Suppressor macrophage treated with lipopolysaccharide for 1 hour (primary cell): ENCODE measurements at places on chromosomes 2 and 18.

DNA sequence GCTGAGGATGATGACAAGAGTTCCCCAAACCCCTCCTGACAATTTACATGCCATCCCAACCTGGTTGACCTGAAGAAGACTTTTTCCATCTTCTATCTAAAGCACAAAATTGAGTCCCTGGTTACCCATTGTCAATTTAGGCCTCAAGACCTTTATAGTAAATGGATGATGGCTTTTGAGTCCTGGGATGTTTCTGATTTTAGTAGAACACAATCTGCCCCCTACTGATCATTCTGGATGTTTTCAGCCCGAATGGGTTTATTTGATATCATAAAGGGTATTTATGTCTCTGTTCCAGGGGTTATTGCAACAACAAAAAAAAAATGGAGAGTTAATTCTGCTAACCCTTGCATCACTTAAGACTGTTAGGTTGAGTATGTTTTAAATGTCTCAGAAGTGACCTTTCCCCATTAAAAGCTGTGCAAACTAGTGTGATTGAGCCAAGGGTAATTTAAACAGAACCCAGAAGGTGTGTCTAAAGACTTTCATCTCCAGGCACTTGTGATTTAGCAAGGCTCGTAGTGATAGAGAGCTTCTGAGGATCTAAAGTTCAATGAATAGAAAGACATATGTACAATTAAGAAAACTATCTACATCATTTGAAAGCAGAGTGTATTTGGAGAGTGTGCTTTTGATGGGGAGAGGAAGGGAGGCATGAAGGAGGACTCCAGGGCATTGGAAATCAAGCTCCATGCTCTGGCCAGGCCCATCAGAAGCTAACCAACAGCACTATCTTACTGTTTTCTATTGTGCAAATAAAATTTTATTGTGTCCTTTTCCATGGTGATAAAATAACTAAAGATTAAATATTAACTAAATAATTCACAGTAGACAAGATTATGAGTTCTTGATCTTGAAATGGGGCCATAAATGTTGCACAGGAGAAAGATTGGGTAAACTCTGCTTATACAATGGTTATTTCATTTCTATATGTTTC lies 96.6 kb upstream of the NOSTRIN start:
- DNase-seq = peak; percentile 41

GRCh38 chr2:47725808-47726207 lies 57.1 kb upstream of the MSH6 start:
- DNase-seq = no peak

DNA sequence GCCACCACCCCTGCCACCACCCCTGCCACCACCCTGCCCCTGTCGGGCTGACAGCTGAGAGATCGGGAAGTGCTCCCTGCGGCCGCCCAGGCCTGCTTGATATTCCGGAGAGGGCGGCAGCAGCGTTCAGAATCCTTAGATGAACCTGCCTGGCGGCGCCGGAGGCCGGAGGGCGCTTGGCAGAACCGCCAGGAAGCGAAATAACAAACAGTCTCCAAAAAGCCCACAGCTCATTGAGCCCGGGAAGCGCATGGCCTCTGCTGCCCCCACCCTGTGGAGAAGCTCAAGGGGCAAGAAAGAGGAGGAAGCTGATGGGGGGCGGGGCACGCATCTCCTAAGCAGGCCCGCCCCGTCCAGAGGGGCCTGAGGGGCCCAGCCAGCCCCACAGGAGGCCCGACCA lies 92.2 kb upstream of the MBOAT2 start:
- peak; percentile 47 for DNase-seq

DNA sequence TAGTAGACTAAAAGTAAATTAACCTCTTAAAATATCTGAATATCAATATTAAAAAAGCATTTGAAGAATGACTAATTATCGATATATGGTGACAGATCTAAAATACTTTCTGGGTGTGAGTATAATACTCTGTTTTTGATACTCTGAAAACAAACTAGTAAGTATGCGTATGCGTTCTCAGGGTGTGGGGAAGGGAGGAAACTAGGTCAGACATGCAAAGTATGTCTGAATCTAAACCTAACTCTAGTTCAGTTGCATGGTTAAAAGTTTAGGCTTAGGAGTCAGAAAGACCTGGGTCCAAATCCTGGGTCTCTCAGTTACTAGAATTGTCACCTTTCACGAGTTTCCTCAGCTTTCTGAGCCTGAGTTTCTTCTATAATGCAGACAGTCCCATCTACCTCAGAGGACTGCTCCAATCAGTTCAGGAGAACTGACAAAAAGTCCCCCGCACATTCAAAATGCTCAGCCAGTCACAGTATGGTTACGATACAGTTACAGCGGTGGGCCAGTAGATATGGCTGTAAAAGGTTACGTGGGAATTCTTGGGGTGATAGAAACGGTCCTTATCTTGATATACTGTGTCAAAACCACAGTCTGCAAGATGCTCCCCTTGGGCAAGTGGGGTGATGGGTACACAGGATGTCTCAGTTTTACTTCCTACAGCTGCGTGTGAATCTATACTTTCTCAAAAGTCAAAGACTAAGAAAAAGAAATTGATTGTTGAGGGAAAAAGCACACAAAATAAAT lies 29.2 kb downstream of the UNC50 start:
- no peak for DNase-seq

DNA sequence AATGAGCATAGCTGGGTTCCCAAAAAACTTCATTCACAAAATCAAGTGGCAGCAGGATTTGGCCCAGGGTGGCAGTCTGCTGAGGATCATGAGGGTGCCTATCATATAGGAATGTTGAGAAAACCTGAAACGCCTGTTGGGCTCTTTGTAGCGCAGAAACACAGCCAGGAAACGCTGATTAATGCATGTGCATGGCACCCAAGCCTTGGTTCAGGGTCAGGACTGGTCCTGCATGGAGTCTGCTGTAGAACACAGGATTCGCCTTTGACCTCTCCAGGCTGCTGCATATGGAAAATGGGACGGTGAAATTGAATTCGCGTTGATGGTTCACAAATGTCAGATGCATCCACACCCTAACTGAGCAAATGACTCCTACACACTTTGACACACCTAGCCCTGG lies 227.9 kb upstream of the COPS8 start:
- no peak for DNase-seq

GRCh38 chr18:28541276-28541930 lies 364.5 kb upstream of the CDH2 start:
- DNase-seq = no peak

GRCh38 chr2:67055387-67056304 lies 341.5 kb upstream of the ETAA1 start:
- no peak for DNase-seq

DNA sequence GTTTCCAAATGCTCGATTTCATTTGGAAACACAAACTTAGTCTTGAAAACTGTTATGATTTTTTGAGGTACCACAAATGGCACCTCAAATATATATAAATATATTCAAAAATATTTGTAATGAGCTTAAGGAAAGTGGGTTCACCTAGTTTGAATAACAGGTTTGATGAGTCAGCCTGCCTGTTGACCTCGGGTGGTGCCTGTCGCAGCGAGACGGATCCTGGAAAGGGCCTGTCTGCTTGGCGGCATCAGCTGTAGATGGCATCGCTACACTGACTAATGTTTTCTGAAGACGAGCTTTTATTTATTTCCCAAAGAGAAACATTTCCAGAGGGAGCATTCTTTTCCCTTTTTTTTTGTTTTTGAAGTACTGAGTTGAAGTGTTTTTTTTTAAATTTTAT lies 6.9 kb downstream of the ALLC start:
- no peak for DNase-seq

DNA sequence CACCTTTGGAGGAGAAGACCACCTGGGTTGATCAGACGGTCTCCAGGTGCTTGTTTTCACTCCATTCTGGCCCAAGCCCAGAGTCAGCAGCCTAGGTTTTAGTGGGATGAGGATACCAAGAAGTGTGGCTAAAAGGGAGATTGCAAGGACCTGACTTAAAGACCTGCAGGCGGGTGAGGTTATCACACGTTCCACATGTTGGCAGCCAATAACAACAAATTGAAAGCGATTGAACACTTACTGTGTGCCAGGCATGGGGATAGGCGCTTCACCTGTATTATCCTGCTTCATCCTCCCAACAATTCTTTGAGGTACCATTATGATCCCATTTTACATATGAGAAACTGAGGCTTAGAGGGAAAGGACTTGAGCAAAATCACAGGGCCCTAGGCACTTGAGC lies 5.0 kb downstream of the ARL4C start:
- no peak for DNase-seq

DNA sequence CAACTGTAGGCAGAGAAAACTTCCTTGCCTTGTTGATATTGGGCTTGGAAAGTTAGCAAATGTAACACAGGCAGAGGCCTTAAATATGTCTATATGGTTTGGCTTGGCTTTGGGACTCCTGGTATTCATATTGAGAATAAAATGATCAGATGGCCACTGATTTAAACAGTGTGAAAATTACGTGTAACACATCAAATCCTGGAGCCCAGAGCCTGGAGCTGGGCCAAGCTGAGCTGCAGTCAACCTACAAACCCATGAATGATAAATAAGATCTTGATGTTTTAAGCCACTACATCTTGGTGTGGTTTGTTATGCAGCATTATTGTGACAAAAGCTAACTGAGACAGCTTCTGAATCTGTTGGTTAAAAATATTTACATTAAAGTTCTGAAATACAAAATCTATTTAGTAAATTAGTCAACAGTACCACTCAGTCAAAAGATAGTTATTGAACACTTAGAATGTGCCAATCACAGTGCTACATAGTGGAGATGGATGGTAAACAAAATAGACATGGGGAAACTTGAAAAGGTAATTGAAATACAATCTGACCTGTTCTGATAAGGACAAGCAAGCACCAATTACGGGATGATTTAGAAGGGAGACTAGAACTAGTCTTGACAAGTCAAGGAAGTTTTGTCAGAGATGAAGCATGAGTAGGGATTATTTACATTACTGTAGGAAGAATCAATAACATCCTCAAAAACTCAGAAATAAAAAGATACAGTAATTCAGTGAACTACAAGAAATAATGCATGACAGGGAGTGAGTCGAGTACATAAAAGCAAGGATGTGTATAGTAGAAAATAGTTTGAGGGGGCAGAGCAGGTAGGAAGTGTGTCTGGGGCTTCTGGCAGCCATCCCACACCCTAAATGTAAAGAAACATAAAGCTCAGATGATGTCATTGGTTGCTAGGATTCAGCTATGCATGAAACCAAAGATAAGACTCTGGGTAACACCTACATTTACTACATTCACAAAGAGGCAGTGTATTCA lies 157.7 kb downstream of the HNMT start:
- no peak for DNase-seq

GRCh38 chr2:233532971-233533370 lies 33.6 kb downstream of the USP40 start:
- DNase-seq = no peak

DNA sequence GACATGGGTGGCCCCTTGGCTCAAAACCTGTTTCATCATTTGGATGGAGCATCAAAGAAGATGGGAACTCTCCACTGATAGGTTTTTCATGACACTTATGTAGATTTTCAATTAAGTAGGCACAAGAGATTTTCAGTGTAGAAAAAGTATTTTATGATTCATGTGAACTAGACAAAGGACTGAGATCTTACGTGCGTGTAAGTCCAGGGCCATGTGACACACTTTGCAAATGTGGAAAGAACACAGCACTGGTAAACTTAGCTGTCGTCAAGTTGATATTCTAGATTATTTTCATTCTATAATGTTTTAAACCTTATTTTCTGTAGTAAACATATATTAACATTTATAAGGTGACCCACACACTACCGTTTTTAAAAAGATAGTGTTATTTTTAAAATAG lies 37.4 kb downstream of the RNF144A start:
- DNase-seq = no peak

DNA sequence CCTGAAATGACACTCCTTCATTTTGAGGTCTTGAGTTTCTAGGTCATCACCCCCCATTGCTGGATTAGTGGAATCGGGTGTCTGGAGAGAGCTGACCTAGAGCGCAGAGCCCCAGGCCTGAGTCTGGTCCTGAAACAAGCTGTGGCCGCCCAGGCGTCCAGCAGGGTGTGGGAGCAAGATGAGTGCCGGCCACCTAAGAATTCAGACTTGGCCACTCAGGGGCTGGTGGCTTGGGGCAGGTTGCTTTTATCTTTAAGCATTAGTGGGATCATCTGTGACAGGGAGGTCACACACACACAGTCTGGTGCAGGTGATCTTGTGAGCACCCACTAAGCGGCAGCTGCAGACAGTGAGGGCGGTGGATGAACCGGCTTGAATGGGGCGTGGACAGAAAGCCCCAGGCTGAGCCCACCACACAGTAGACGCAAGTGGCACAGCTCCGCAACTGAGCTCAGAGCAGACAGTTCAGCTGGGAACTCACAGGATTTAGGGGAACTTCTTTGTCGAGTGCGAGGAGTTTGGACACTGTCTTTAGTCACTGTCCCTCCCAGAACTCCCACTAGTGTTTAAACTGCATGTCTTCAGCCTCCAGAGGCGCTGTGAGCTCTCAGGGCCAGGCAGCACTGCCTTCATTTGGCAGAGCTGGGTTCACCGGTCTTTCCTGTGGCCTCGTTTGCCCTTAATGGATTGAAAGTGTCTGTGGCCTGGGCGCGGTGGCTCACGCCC lies 21.5 kb downstream of the ITGB1BP1 start:
- DNase-seq = no peak

DNA sequence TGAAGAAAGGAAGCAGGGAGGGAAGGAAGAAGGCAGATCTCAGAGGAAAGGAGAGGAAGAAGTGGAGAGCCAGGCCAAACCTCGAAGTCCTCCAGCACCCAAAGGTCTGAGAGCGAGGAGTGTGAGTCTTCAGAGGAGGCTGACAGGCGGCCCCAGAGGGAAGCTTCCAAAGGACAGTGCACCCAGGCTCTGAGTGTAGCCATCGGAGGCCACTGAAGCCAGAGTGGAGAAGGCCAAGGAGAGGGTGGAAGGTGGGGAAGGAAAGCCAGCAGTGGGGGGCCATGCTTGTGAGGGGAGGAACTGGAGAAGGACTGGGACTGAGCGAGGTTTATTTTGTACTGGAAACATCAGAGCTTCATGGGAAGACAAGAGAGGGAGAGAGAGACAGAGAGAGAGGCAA lies 6.0 kb downstream of the ATP6V1B1 start:
- no peak for DNase-seq

DNA sequence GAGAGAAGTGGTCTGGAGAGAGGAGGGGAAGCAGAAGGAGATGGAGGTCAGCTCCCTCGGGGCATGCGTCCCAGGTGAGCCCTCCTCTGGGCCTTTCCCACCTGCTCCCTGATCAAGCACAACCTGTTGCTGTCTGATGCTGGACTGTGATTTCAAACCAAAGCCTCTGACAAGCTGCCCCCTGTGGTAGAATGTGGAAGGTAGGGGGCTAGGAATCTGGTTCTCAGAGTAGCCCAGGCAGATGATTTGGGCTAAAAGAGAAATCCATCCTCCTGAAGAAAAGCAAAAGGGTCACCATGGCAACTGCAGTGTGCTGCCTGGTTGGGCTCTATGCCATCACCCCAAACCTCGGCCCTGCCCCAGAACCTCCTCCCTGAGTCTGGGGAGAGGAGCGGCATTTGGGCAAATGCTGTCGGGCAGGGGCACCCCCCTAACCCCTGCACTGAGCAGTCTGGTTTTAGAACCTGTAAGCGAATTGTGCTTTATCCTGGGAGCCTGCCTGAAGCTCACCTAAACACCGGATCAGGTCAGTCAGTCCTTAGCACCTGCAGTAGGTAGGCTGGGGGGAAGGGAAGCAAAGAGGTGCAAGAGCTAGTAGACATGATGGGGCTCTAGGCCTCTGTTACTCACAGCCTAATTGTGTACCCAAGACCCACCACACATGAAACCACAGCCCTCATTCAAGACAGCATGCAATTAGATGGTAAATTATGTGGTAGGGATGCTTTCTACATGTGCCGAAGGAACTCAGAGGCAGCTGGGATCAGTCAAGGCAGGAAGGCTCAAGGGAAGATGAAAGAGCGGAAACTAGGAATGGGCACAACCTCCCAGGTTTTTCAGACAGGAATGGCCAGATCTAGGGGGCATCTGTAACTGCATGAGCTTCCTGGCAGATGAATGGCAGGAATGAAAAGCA lies 83.5 kb downstream of the DNMT3A start:
- no peak for DNase-seq

GRCh38 chr2:181790716-181791649 lies 100.5 kb upstream of the ITPRID2 start:
- peak; percentile 26 for DNase-seq
